ENCODE measurements at places on chromosomes 16 and 17.
A peak's percentile ranks its signal among the peaks of the same experiment; 100 is the strongest.

- DNase-seq: no peak
Measured at GRCh38 chr16:17970816-17971331, 365.7 kb downstream of the NPIPA8 start.

DNA sequence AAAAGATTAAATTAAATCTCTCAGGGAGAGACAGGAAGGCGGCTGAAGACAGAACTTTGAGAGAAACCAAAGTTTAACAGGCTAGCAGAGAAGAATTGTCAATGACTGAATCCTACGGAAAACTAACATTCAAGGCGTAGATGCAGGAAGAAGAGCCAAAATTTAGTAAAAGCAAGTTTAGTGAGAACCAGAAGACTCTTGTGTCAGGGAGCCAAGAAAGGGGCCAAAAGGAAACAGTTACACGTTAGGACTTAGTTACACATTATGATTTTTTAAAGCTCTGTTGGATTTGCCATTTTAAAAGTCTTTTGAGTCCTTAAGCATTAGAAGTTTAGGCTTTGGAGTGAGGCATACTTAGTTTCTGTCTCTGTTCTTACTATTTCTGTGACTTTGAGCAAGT, 164.6 kb downstream of the CHD9 start:
- DNase-seq: no peak

DNA sequence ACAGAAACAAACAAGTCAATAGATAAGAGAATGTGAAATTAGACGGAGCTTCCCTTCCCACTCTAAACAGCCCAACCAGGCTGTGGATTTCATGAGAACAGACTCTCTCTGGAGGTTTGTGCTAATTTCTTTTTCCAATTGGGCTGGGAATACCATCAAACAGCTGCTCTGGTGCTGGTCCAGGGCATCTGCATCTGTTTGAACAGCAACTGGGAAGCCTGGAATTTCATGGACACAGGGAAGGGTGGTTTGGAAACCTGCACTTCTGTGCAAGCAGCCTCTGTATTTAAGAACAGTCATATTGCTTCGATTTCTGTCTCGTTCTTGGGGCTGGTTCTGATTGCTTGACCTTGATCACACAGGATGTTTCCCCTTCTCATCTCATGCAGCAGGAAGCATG, 88.7 kb downstream of the FOXL1 start:
- no peak for DNase-seq

- DNase-seq: no peak
Measured at GRCh38 chr17:3792481-3792880, 8.5 kb downstream of the ITGAE start.

GRCh38 chr16:8581831-8582580, 8.3 kb downstream of the TMEM114 start:
- DNase-seq: peak; percentile 1

DNA sequence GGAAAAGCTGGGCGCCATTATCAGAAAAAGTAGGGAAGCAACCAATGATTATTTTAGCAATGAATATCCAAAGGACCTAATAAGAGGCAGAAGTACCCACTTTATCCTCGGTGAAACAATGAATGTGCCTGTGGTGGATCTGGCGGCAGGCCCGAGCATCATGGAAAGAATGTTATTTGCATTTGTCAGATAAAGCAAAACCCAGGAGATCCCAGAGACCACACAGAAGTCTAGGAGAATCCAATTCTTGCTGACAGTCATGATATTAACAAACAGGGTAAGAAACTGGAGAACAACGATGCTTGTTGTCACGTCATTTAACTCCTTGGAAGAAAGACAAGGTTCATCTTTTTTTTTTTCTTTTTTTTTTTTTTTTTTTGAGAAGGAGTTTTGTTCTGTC, 12.0 kb upstream of the TNRC6A start:
- no peak for DNase-seq

- DNase-seq: no peak
Measured at GRCh38 chr17:61943117-61943516, 15.3 kb upstream of the INTS2 start.

DNA sequence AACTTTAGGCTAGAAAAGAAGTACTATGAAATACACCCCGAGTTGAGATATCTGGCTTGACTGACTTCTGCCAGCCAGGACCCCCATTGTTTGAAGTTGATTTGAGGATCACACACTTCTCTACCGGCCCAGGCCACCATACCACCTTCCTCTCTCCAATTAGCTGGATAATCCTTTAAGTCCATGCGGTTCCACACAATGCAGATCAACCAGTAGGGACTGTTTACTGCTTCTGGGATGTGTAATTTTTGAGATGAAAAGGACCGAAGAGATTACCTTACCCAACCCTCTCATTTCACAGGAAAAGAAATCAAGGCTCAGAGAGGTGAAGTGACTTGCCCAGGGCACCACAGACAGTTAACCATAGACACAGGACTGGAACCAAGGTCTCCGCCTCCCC, 20.5 kb downstream of the ERN1 start:
- no peak for DNase-seq

DNA sequence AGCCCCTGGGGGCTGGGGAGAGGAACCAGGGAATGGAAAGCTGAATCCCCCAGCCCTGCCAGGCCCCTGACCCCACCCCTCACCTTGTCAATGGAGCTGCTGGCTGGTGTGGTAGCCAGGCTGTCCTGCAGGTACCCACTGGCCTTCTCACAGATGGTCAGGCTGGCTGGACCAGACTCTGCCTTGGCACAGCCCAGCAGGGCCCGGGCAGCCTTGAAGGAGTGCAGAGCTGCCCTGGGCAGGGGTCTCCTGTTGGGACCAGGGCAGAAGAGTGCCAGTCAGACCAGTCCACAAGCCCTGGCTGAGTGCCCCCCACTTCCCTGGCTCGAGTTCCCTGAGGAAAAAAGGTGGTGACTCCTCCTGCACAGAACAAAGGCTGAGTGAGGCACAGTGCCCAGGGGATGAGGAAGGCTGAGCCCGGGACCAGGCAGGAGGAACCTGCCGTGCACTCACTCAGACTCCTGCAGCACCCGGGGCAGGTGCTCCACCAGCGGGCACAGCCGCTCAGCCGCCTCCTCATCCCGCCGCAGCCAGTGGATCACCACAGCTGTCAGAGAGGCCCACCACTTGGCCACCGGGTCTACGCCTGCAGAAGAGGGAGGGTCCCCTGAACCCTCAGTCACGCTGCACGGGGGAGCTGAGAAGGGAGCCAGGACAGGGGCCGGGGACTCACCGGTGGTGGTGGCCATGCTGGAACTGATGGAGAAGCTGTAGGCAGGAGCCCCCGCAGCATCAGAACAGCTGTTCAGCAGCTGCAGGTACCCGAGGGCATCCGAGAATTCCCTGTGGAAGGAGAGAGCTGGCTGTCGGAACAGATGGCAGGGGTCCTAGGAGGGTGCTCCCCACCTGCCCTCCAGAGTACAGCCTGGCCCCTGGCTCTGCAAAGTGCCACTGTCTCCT, 22.4 kb downstream of the SREBF1 start:
- DNase-seq: no peak

GRCh38 chr17:27494192-27495091, 38.2 kb downstream of the KSR1 start:
- DNase-seq: peak; percentile 40

DNA sequence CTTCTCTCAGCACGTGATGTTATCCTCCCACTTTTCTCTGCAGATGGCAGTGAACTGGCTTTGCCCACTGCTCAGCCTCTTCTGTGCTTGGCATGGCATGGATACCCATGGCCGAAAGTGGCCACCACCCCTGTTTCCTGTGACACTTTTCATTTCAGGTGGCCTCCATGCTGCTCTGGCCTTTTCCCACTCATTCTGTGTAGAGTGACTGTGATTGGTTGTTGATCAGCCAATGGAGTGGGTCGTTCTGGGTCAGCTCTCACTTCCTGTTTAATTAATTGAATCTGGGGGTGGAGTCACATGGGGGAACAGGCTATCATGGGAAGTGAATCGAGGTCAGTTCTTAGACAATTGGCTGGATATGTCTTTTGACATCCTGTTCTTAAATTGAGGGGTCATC, 350.1 kb upstream of the EEF2KMT start:
- DNase-seq: no peak

DNA sequence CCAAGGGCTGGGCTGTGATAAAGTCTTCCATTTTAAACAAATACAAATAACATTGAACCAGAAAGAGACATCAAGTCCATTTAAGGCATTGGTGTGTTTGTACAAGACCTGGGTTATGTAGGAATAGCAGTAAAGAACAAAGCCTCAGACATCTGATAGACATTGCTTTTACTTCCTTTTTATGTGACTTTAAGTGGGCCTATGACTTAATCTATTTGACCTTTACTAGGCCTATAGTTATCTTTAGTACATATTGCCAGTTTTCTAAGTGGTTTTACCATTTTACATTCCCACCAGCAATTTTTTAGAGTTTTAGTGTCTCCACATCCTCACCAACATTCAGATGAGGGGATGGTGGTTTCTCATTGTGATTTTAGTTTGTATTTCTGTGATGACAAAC, 298.8 kb downstream of the ZFHX3 start:
- DNase-seq: no peak

- no peak for DNase-seq
Measured at GRCh38 chr17:55689672-55690071, 33.0 kb downstream of the TMEM100 start.

- DNase-seq: no peak
Measured at GRCh38 chr17:17269926-17270773, 10.9 kb downstream of the COPS3 start.

- DNase-seq: no peak
Measured at GRCh38 chr17:65457635-65458257, 103.7 kb downstream of the AXIN2 start.

DNA sequence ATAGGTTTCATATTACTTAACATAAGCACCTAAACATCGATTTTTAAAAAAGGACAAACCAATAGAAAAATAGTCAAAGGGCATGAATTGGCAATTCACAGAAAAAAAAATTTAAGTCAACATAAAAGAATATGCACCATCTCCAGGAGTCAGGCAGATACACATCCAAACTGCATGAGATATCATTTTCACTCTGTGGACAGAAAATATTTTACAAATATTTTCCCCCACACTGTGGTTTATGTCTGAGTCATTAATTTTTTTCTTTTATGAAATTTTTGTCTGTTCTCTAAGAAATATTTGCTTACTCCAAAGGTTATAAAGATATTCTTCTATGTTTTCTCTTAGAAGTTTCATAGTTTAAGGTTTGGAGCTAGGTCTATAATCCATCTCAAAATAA, 74.4 kb upstream of the DNAH17 start:
- DNase-seq: no peak

GRCh38 chr16:80986557-80986956, 20.1 kb downstream of the CMC2 start:
- no peak for DNase-seq

DNA sequence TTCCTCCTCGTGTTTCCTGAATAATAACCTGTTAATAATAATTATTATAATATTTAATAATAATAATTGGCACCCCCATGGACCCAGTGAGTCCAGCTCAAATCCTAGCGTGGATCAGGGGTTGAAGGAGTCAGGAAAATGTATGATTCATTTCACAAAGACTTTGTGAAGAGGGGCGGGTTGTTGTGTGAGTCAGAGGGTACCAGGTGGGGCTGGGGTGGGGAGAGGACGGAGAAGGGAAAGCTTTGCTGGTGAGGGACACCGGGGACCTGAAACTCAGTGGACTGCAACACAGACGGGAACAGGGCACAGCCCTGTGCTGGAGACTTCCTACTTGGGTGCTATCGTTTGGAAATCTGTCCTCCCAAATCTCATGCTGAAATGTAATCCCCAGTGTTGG, 3.1 kb upstream of the ADORA2B start:
- DNase-seq: no peak

DNA sequence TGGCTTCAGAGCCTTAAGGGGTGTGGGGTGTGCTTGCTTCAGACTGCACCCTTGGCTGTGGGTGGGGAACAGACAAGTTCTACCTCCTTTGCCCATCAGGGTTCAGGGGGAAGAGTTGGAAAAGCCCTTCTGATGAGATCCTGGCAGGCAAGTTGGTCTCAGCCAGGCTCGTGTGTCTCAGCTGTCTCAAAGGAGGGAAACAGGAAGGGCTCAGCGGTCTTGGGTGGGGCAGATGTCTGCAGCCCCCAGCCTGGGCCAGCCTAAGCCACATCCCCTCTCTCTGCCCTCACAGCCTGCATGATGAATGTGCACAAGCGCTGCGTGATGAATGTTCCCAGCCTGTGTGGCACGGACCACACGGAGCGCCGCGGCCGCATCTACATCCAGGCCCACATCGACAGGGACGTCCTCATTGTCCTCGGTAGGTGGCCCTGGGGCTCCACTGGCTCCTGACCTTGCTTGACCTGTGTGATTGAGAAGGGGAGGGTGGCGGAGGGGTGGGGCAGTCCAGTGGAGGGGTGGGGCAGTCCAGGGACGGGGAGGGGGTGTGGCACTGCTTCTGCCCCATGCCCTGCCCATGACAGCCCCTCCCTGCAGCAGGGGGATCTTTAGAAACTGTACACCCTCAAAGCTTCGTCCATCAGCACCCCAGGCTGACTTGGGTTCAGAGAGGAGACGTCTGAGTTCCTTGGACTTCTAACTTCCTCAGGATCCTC, 199.5 kb downstream of the PRKCB start:
- no peak for DNase-seq

DNA sequence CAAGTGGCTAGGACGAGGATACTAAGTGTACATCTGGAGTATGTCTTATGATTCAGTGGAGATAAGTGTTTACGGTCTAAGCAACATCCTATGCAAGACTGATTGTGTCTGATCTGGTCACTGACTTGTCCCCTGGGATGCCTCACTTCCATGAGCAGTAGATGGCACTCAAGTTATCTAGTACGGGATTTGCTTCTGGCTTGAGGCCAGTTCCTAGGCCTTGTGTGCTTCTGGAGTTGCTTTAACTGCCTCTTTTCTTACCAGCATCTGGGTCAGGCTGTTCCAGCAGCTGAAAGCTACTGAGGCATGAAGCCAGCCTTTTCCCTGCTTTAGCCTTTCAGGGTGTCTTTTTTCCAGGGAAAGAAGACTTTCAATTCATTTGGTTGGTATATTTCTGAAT, 23.0 kb downstream of the SUPT6H start:
- no peak for DNase-seq

GRCh38 chr16:19382084-19382801, 35.4 kb upstream of the TMC5 start:
- DNase-seq: no peak

- no peak for DNase-seq
Measured at GRCh38 chr17:77242118-77242851, 101.5 kb downstream of the SEC14L1 start.

DNA sequence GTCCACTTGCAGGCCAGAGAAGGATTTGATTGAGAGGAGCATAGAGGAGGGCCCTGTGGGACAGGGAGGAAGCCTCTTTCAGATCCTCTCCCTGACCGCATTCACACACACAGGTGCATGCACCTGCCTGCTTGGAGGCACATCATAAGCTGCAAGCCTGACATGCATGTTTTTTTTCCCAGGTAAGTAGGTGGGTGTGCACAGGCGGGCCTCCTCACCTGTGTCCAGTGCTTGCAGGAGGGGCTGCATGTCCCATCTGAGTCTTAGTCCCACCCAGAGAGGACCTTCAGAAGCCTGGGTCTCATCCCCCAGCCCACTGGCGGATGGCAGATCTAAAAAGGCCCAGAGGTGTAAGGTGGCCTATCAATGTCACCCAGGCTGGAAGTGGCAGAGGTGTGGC, 130.8 kb downstream of the TMEM132E start:
- no peak for DNase-seq

GRCh38 chr17:66450008-66450851, 147.8 kb downstream of the PRKCA start:
- no peak for DNase-seq

- DNase-seq: no peak
Measured at GRCh38 chr17:50430821-50431618, 5.0 kb downstream of the ACSF2 start.
